ENCODE measurements at places on chromosomes 7 and 10.

DNA sequence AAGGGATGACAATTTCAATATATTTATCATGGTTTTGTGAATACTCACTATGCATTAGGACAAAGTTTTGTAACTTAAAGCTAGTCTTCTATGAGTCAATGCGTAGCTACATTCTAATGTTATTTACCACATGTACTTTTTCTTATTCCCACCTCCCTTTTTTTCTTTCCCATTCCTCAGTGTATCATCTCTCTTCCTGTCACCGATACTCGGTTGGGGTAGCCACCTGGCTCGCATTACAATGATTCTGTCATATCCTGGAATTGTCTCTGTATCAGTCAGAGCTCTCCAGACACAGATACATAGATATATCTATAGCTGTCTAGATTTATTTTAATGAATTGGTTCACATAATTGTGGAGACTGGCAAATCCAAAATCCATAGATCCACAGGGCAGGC lies 9.8 kb upstream of the RALA start:
- DNase-seq, result no peak

DNA sequence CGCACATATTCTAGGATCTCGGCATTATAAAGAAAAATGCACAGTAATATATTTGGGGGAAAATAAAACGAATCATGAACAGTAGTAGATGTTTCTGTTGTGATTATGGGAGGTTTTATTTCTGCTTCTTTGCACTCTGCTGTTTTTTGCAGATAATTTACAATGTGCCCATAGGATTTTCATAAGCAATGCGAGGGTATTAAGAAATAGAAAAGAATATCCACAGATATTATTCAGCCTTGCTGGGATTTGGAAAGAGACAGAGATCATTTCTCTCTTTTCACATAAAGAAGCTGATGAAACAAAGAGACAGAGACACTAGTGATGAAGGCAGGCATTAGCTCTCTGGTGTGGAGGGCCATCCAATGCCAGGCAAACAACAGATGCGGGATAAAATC lies 158.6 kb downstream of the KCNMA1 start:
- DNase-seq, result no peak

- no peak for DNase-seq
Measured at GRCh38 chr7:17019106-17019505, 137.3 kb upstream of the AGR3 start.

DNA sequence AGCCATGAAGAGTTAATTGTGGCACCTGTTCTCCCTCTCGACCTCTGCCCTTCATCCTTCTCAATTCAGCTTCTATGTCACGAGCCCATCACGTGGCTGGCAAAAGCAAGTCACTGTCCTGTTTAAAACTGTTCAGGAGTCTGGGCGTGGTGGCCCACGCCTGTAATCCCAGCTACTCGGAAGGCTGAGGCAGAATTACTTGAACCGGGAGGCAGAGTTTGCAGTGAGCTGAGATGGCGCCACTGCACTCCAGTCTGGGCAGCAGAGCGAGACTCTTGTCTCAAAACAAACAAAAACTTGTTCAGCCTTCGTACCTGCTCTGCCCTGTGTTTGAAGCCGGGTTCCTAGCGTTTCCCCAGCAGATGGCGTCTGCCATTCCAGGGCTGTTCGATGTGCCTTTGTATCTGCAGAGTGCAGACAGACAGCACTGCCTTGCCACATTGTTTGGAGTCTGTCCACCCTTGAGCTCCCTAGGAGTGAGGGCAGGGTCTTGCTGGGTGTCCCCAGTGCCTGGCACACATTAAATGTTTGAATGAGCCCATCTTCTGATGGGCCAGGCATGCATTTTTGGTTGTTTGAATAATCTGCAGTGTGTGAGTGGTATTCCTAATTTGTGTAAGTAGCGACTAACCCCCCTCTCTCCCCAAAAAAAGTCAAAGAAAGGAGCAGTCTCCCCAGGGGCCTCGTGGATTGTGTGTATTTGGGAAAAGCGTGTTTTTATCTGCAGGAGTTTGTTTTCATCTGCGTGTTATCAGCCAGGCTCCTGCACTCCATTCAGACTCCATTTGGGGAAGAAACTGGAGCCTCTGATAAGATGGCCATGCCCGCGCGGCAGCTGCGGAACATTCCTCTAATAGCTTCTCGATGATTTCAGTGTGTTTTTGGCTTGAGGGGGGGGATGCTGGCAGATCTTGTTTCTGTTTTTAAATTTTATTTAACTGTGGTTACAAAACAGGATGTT lies 61.2 kb downstream of the DNAJB6 start:
- peak; percentile 9 for DNase-seq

GRCh38 chr10:67086327-67087134 lies 160.7 kb downstream of the LRRTM3 start:
- no peak for DNase-seq

DNA sequence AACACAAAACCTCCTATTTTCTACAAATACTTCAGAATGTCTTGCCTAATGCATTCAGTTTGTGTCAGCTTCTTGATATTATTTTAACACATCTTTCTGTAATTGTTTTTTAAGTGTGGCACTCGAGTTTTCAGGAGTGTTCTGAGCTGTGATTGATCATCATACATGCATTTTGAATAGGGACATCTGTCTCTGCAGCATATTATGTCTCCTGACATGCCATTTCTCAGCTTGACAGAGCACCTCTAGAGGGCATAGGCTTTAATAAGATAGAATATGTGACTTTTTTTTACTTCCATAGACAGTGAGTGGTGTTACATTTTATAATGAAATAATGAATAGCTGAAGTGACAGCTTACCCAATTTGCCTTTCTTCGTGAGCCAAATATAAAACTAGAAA lies 219.2 kb upstream of the HDAC9 start:
- DNase-seq, result no peak

DNA sequence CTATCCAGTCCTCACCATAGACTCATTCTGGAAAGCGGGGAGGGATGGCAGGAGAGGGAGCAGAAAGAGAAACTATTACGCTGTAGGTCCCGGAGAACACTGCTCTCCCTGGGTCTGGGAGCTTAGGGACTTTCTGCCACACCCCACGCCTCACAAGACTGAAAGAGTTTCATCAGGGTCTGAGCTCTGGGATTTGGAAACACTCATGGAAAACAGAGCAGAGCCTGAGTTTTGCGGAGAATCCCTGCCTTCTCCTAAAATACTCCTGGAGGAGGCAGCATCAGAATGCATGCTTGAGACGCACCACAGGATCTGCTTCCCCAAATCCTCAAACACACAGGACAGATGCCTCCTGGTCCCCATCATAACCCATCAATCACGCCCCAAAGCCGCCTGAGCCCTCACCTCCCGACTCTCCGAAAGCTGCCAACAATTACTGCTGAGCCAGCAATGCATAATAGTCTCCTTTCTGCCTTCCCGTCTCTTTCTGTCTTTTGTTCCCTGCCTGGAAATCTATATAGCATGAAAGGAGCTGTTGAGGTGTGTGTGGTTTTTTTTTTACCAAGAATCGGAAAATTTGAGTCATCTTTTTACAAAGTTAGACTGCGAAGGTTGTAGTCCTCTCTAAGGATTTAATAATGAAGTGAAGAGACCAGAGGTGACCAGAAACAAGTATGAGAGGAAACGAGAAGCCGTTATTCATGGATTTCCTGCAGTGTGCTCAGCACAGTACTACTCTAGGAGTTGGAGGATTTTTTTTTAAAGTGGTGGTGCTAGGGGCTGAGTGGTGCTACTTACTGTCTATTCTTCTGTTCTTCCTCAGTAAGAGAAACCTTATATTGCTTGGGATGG lies 37.7 kb downstream of the ASB13 start:
- no peak for DNase-seq

- DNase-seq, result no peak
Measured at GRCh38 chr7:108045669-108046068, 42.7 kb upstream of the LAMB1 start.

GRCh38 chr7:74012842-74013249 lies 15.1 kb upstream of the ELN start:
- DNase-seq, result peak; percentile 93

GRCh38 chr10:14543046-14543903 lies 212.6 kb upstream of the FRMD4A start:
- DNase-seq, result no peak

DNA sequence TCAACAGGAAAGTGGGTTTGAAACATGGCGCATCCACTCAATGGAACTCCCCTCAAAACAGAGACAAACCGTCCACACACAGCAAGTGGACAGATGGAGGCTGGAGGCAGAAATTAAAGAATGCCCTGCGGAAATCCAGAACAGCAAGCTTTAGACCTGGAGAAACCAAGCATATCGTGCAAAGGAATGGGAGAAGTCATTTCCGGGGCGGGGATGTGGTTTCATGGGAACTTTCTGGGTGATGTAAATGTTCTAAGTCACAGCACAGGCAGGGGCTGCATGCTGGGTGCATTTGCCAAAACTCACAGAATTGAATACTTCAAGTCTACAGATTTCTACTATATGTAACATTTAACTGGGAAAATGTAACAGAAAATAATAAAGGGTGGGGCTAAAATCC lies 213.0 kb downstream of the PTPRN2 start:
- DNase-seq, result no peak

DNA sequence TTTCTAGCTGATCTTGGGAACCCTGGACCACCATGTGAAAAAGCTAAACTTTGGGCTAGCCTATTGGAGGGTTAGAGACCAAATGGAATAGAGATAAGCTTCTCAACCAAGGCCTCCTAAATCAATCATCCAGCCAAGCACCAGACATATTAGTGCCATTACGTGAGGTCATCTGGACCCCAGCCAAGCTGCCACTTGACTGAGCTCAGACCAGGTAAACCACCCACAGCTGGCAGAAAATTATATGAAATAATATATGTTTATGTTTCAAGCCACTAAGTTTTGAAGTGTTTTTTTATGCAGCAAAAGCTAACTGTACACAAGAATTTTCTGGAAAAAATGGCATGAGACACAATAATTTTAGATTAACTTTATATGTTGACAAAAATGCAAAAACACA lies 82.6 kb upstream of the PCGF5 start:
- no peak for DNase-seq

GRCh38 chr10:76033457-76034196 lies 602.2 kb downstream of the LRMDA start:
- no peak for DNase-seq

DNA sequence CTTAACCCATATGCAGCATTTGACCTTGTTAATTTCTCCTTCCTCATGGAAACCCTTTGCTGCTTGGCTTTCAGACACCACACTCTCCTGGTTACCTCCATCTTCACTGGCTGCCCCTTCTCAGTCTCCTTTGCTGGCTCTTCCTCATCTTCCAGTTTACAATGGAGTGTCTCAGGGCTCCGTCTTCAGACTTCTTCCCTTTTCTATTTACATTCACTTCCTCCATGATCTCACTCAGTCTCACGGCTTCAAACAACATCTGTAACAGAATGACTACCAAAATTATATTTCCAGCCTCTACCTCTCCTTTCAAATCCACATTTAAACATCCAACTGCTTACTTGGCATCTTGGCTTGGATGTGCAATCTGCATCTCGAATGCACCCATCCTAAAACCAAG lies 140.4 kb downstream of the DKK1 start:
- no peak for DNase-seq

DNA sequence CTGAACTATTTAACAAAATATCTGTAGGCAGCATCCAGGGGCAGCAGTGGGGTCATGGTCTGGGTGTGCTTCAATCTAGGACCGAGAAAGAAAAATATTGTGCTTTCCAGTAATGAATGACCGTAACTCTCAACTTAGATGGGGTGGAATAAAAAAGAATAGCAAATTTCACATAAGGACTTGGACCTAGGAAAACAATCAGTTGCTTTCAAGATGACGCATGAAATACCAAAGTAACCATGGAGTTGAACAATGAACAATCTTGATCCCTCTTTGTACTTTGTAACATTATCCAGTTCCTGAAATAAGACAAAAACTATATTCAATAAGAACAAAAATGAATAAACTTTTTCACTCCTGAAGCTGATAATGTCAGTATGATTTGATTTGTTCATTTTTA lies 167.1 kb downstream of the C7orf25 start:
- DNase-seq, result no peak

GRCh38 chr7:17852361-17852760 lies 87.9 kb downstream of the SNX13 start:
- no peak for DNase-seq

GRCh38 chr10:121772884-121773283 lies 154.9 kb downstream of the ATE1 start:
- DNase-seq, result no peak

- peak; percentile 71 for DNase-seq
Measured at GRCh38 chr10:99532687-99533495, at the start of gene NKX2-3. TSS of gene NKX2-3 (plus strand) at chr10:99532942. CDS start at chr10:99533132, 190 bp downstream.

DNA sequence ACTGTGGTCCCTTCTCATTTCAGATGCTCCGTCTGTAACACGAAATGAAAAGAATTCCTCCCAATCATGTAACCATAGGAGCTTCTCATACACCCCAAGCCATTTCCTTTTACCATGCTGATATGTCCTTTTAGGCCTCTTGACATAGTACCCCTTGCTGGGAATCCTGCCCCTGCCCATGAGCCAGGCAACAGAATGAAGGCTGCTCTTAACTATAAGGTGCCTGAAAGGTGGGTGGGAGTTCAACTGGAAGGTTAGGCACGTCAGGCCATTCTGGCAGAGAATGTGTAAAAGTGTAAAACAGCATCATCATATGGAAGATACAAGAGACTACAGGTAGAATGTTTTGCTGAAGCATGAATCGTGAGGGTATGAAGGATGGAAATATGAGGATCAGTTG lies 22.5 kb downstream of the IL2RA start:
- no peak for DNase-seq

GRCh38 chr10:7906128-7906527 lies 87.8 kb downstream of the TAF3 start:
- no peak for DNase-seq

DNA sequence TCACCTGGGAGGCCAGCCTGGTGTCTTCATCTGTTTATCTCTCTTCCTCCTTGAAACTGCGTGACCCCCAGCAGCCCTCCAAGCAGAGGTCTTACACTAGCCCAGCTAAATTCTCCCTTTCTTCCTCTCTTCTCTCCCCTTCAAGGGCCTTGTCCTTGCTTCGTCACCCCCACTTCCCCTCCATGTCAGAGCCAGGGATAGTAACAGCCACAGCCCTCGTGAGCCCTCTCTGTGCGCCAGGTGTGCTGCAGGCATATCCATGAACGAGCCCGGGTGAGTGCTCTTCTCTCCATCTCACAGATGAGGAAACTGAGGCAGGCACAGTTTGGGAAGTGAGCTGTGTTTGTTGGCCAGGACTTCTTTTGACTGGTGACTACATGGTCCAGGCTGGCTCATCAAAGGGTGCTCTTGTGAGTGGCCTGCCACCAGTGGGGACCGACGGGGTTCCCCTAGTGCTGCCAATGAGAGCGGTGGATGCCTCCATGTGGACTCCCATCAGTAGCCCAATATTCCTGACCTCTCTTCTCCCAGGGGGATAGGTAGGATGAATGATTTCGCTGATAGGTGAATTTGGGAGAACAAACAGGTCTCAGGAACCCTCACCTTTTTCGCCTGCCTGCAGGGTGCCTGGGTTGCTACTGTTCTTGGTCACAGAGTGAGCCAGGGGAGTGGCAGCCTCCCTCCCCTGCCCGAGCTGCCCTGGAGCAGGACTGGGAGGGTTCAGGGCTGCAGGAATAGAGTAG lies 38.1 kb downstream of the ADRA2A start:
- no peak for DNase-seq

GRCh38 chr10:132283604-132284382 lies 24.0 kb downstream of the STK32C start:
- no peak for DNase-seq

Data from RWPE1 (cell line).